ENCODE measurements at places on chromosomes 6 and 20. TPM values are rescaled to one million over a fixed set of nuclear protein-coding genes. Genes with fewer than 3 reads are reported as not detected.

GRCh38 chr6:7052443-7053011 lies 55.2 kb upstream of the RREB1 start:
- peak; percentile 57 for DNase-seq

DNA sequence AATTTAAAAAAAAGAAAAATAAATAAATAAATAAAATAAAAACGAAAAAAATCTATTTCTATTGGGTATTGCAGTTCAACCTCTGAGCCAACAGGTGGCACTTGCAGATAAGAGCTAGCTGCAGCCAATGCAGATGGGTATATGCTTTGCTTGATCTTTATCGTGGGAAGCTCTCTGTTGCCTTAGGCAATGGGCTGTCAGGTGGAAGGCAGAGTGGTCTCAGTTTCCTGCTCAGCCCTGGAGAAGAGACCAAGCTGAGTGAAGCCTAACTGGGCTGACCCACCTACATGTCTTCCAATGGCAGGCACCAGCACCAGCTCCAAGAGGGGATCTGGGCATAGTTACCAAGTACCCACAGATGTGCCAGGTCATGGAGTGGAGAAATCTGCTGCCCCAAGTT lies 95.0 kb downstream of the AK9 start:
- DNase-seq: peak; percentile 20

DNA sequence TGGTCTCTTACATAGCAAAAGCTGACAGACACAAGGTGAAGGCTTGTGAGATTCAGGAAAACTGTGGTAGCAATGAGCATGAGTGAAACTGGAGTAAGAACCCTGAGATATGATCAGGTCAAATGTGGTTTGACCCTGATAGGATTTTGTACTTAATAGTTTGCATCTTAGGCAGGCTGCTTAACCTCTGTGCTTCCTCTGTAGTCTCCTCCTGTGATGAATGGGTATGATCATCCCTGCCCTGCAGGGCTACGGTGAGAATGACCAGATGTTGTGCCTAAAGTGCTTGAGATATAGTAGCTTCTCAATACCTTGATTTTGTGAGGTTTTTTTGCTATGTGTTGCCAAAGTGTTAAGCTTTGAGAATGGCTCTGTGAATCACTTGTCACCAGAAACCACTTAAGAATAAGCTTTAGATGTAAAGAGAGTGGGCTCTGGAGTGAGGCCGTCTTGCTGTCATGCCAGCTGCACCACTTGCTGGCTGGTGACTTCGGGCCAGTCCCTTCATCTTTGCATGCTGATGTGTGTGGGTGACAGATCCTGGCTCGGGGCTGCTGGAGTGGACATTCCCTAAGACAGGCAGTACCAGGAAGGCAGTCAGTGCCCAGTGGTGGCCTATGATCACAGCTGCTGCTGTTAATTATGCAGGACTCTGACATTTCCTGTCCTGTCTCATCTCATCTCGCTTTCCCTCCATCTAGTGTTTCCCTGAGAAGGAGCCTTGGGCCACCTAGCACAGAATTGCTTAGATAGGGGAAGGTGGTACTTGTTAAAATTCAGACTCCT lies 254.7 kb downstream of the NFATC2 start:
- DNase-seq: no peak

DNA sequence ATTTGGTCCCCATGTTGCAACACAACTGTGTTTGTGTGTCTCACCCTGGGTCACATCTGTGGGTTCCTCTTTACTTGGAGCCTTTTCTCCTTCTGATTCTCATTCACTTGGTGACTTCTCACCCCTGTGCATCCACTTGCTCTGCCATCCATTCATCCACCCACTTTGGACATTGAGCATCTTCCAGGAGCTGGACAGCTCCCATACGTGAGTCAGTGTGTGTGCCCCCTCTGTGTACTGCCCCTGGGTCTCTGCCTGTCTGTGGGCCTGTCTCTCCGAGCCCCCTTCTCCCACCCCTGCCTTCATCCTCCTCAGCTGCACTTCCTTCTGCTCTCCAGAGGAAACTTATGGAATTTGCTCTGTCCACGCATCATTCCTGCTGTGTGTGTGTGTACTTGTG lies 67.8 kb upstream of the NNAT start:
- DNase-seq: no peak

DNA sequence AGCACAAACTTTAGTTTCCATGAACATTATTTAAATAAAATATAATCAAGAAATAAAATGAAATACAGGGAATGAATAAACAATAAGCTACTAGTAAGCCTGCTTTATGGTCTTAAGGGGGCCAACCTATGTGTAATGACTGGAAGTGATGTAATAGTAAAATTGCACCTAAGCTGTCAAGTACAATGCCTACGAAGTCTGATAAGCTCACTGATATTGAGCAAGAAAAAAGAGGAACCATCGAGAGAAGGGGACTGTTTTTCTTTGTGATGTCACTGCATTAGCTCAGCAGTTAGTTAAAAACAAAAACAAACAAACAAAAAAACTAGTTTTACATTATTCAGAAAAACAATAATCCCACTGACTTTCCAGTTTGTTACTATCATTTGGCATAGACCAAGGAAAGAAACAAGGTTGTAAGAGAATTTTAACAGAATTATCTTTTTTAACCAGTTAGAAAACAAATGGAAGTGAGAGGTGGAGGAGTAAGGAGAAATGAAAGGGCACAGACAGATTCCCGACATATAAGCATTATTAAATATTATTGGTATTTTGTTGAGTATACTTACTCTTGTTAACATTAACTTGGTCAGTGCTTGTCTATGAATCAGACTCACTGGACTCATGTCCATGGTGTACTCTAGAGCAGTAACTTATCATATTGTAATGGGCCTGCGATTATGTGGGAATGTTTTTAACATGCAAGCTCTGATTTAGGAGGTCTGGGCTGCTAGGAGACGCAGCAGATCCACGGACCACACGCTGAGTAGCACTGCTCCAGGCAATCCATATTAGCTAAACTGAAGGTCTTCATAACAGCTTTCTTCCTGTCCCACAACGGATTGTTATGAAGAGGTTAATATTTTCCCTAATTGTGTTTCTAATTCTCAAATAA lies 99.6 kb upstream of the HMGCLL1 start:
- no peak for DNase-seq

- peak; percentile 13 for DNase-seq
Observed at GRCh38 chr6:83429857-83430610, 817 bp downstream of the ME1 start.

DNA sequence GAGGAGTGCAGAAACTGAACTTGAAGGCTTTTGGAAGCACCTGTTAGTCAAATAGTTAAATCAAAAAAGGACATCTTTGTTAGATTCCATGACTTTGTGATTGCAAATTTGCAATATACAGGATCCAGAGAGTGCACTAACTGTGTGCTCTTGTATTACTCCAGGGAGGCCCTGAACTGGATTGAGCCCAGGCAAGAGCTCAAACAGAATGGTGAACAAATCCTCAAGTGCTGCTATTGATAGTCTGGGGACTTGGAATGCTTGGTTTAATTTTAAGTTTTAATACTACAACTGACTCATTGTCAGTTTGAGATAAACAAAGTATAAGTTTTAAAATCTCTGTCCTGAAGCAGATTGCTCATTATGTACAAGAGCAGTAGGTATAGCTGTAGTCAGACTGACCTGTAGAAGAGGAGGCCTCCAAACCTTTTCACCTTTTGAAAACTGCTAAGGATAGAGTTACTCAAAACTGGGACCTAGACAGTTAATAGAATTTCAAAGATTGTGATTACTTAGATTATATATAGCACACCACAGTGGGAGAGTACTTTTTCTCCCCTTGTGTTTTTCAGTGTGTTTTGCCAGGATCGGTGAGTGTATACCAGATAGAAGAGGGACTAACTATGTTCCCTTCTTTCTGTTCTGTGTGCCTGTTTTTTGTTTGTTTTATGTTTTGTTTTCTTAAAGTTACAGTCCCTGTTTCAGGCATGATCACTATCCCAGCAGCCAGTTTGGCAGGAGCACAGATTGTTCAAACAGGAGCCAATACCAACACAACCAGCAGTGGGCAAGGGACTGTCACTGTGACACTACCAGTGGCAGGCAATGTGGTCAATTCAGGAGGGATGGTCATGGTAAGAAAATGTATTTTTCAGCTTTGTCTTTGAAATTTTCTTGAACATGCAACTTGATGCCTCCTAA lies 18.3 kb downstream of the NFYA start:
- no peak for DNase-seq

DNA sequence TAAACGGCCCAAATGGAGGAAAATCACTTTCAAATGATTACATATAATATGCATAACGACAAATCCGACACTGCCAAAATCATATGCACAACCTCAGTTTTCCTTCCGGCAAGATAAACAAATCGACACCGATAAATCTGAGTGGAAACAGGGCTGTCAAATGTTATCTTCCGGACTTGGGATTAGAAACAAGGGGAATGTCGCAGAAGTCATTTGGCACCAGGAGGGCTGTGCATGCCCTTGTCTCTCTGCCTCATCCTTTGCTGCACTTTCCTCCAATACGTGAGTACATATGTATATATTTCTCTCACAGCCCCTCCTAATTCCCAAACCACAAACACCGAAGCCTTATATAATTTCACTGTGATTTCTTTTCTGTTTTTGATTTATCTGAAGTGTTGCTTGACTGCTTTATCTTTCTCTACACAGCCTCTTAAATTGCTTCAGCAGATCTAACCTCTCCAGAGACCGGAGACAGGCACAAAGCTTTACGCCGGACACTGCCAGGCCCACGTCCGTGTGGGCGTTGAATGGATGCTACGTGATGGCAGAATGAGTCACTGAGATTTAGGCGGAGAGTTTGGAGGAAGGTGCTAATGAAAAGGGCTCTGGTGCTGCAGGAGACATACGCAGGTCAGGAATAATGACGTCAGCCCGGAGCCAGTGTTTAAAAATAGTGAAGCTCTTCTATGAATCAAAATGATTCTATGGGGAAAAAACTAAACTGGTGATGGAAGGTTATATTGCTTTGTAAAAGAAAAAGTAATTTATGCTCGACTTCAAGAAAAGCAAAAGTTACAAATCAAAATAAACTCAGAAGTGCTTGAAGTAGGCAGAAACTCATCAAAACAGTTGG lies 21.0 kb upstream of the PRELID3B start:
- DNase-seq: no peak

- no peak for DNase-seq
Observed at GRCh38 chr20:45394221-45395113, 13.6 kb upstream of the DBNDD2 start.

GRCh38 chr6:27994616-27995015 lies 37.6 kb downstream of the OR2B6 start:
- DNase-seq: no peak

- DNase-seq: no peak
Observed at GRCh38 chr6:133774356-133774755, 114.6 kb upstream of the TCF21 start.

DNA sequence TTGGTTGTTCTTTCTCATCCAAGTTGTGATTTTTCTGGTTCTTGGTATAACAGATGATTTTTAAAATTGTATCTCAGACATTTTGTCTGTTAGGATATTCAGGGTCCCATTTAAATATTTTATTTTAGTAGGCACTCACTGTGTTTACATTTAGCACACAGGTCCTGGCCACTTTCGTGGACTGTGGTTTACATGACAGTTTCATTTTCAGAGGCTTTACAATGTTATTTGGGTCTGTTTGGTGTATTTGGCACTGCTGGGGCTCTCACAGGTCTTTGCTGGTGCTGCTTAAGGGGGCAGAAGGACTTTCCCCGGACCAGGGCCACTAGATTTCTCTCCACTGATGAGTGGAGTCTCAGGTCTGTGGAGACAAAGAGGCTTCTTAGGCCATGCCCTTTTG lies 75.5 kb upstream of the TGM3 start:
- DNase-seq: no peak

GRCh38 chr20:2692886-2693285 lies 306 bp downstream of the EBF4 start:
- no peak for DNase-seq

DNA sequence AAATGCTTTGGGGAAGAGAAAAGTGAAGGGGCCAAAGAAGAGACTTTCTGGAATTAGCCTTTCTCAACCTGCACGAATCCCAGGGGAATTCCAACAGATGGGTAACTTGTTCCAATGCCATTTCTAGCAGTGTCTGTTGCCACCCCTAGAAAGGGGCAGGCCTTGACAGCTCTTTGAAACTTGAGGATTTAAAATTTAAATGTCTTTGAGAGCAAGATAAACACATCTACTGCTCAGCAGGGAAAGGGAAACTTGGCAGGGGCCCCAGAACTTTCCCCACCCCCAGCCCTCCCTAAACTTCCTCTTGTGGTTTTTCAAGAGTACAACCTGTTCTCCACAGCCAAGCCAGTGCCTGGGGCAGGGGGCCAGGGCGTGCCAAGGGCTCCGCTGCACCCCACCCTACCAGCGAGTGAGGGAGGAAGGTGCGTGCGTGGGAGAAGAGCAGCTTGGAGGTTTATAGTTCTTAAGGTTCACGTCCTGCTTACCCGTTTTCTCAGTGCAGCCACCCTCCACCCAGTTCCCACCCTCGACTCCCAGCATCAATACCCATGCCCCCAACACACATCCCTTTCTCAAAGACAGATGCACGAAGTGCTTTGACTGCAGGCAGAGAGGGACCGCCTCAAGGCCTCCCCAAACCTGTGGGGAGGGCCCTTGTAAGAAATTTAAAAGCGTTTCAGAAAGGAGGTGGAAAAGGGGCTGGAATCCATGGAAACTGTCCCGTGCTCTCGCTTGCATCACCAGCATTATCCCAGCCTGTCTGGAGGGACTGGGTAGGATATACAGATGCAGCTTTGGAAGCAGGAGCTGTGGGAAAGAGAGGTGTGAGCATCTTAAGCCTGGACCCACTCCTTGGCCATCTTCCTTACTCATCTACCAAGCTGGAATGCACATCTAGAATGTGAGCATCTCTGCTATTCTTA lies 4.5 kb upstream of the TAF8 start:
- peak; percentile 58 for DNase-seq

BLTP3A gene
- 18.7 TPM for total RNA-seq

AVP gene
- total RNA-seq: 0.50 TPM

NOX3 gene
- 0.09 TPM for total RNA-seq

RAD21L1 gene
- total RNA-seq: 0.77 TPM
